Stimulated activated CD4-positive, alpha-beta T cell treated with anti-CD3 and anti-CD28 coated beads, Interleukin-12 subunit alpha, Interleukin-12 subunit beta, amount 100 ng/mL, for 4 hours (primary cell): ENCODE measurements at places on chromosomes 11 and 22.

DNA sequence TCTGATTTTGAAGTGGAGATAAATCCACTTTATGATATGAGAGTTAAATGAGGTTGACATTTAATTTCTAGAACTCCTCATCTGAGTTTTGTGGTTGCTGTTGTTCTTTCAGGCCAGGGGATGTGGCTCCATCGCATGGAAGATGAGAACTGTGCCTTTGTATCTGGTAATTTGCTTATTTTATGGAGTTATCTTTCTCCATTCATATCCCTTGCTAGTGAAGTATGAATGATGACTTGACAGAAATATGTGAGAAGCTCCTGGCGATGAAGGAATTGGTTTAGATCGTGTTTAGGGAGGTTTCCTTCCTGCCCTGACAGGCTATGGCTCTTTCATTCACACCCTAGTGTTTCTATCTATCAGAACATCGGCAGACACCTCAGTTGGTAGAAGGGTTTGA is 393.7 kb downstream of the ETS1 start:
- DNase-seq, result no peak

- DNase-seq, result no peak
These were observed 1073.3 kb downstream of the TBC1D22A start for GRCh38 chr22:47835726-47836125.

- no peak for DNase-seq
These were observed 26.6 kb downstream of the SHANK3 start for GRCh38 chr22:50699001-50699755.

GRCh38 chr22:23499845-23500500 is 80.1 kb downstream of the IGLL1 start:
- no peak for DNase-seq

GRCh38 chr11:35235936-35236666 is 97.1 kb downstream of the CD44 start:
- no peak for DNase-seq

DNA sequence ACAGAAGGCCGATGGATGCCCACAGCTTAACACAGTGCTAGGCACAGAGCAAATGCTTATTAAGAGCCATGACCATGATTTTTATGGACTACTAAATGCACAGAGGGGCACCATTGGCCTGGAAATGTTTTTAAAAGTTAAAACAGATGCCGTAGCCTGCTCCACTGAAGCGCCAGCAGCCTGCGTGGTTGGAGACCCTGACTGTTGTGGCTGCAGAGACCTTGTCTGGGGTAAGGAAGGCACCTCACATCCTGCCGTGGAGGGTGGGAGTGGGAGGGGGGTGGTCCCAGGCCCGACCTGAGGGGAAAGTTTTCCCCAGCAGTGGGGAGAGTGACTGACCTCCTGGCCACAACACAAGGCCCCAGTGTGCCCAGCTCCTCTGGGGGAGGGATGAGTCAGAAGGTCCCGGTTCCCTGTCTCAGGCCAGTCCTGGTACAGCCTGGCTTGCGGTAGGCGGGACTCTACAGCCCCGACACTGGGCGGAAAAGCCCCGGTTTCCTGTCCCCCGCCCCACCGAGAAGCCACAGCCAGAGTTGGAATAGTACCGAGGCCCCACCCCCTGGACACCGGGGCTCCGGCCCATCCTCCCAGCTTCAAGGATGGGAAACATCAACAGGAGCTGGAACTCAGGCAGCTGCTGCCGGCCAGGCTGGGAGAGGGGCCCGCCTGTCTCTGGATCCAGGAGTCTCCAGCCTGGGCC is 7.0 kb downstream of the CHST1 start:
- DNase-seq, result no peak

DNA sequence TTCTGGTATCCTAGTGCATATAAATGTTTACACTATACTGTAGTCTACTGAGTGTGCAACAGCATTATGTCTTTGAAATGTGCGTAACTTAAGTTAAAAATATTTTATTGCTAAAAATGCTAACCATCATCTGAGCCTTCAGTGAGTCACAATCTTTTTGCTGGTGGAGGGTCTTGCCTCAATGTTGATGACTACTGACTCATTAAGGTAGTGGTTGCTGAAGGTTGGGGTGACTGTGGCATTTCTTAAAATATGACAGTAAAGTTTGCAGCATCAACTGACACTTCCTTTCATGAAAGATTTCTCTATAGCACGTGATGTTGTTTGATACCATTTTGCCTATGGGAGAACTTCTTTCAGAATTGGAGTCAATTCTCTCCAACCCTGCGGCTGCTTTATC is 8.5 kb upstream of the CREBZF start:
- no peak for DNase-seq

GRCh38 chr11:59183771-59184170 is 11.8 kb downstream of the DTX4 start:
- no peak for DNase-seq

GRCh38 chr11:112334381-112334780 is 73.7 kb upstream of the PLET1 start:
- no peak for DNase-seq

DNA sequence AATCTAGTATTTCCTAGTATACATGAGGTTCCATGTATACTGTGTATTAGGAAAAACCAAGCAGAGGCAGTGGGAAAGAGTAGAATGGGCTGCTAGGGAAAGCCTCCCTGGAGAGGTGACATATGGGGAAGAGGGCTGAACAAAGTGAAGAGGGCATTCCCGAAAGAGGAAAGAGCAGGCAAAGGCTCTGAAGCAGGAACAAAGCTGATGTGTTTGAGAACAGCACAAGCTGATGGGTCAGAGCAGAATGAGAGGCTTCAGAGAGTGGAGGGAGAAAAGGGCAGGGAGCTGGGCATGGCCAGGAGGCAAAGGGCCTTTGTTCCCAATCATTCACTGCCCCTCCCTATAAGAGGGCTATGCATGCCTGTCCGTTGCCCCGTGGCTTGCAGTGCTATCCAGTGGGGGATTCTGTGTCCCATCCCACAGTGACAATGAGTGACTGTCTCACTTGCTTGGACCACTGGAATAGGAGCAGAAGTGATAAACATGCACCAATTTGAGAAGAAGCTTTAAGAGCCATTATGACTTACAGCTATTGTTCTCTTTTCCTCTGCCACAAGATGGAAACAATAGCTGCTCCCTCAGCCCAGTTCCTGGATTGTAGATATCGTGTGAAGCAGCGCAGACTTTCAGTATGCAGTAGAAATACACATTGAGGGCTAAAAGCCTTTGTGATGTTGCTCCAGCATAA is 39.6 kb downstream of the GALNT18 start:
- no peak for DNase-seq

DNA sequence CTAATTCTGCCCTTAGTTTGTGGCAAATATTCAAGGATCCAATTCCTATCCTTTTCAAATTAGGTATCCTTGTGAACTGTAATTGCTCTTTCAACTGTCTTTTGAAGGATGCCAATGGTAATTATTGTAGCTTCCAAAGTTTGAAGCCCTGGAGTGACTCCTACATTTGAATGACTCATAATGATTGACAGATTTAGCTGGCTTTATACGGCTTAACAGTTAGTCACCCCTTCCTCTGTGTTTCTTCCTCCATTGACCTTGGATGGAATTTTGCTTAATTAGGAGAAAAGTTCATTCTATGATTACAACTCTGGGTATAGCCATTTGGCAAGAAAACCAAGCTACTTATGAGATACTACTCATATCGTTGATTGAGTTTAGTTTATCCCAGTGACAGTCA is 639.3 kb upstream of the KIRREL3 start:
- DNase-seq, result no peak

- DNase-seq, result no peak
These were observed 455.8 kb downstream of the TMEM135 start for GRCh38 chr11:87493516-87493915.
